Activated CD4-positive, CD25-positive, alpha-beta regulatory T cell treated with anti-CD3 and anti-CD28 coated beads, Interleukin-2, amount 50 U/mL, for 16 hours (primary cell): ENCODE measurements at places on chromosomes 3 and 15.

GRCh38 chr3:72152551-72153476, 367.9 kb upstream of the PROK2 start:
- DNase-seq: no peak

DNA sequence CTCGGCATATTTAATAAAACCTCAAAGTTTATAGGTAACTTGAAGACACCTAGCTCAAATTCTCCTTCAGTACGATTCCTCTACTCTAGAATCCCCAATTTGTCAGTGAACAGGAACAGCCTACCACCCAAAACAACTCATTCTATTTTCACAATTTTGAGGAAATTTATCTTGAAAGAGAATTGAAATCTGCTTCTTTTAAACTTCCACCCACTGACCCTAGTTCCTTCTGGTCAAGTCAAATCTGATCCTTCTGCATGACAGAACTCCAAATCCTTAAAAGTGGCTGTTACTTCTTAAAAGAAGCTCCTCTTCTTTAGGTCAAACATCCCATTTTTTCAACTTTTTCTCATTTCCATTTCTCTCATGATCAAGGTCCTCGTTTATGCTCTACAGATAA, 4.4 kb downstream of the GABPB1 start:
- no peak for DNase-seq

- no peak for DNase-seq
Observed at GRCh38 chr15:57550640-57551039, 41.1 kb upstream of the MYZAP start.

DNA sequence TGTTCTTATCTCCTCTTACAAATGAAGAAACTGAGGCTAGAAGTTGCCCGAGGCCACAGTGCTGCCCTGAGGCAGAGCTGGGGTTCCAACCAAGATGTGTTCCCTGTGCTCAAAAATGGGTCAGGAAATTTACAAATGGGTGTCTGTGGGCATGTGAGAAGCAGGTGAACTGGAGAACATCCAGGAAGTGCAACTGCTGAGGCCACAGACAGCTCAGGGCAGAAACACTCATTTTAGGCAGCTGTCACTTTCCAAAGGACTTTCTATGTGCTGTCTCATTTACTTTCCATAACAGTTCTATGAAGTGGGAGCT, 47.2 kb upstream of the ATP2B2 start:
- DNase-seq: no peak

- no peak for DNase-seq
Observed at GRCh38 chr15:39102431-39102830, 478.4 kb upstream of the THBS1 start.

GRCh38 chr3:100603469-100603868, 5.9 kb upstream of the ADGRG7 start:
- no peak for DNase-seq

- DNase-seq: no peak
Observed at GRCh38 chr15:91942720-91943394, 89.3 kb downstream of the SLCO3A1 start.

GRCh38 chr15:51731549-51732267, 5.7 kb downstream of the LYSMD2 start:
- DNase-seq: no peak

DNA sequence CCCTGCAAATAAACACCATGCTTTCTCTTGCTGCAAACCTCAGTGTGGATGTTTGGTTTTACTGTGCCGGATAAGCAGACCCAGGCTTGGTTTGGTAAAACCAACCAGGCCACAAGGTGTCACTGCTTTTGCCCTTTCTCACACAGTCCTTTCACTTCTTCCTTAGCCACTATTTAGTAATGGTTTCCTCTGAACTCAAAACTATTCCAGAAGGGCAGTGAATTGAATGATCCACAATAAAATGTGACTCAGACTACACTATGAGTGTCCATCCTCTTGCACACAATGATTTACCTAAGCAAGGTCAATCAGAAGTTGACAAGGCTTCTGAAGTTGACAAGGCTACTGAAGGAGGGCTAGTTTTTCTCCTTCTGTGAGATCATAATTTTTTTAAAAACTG, 552.4 kb upstream of the CCDC54 start:
- no peak for DNase-seq

- peak; percentile 40 for DNase-seq
Observed at GRCh38 chr15:91857772-91858171, 4.3 kb downstream of the SLCO3A1 start.

- DNase-seq: no peak
Observed at GRCh38 chr3:87082796-87083440, 92.0 kb upstream of the VGLL3 start.

- no peak for DNase-seq
Observed at GRCh38 chr15:38299216-38299615, 46.6 kb downstream of the SPRED1 start.
